ENCODE measurements at places on chromosomes 2 and 18. TPM values are rescaled to one million over a fixed set of nuclear protein-coding genes. Genes with fewer than 3 reads are reported as not detected.

- peaks cover 5% of the 10 kb centered on the region for H3K4me1 ChIP-seq
- DNase-seq = no peak
- no peaks in the 10 kb centered on the region for H3K27me3 ChIP-seq
- no peak overlapping the region for H3K4me3 ChIP-seq
Measured at GRCh38 chr2:213011505-213011904, 139.9 kb downstream of the IKZF2 start.

DNA sequence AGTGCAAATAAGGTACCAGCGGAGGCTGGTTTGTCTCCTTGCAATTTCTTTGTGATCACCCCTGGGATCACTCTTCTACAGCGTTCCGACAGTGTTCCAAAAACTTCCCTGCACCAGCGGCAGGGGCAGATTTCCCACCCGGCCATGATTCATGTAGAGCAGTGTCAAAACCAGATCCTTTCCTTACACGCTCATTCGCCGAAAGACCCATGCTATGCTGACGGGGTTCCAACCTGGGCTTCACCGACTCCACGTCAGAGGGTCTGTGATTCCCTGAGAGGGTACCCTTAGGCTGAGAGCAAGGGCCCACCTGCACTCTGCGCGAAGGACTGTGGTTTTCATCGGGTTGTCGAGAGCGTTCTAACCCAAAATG is 423 bp upstream of the TTC27 start:
- H3K4me1 ChIP-seq = peaks cover 34% of the 10 kb centered on the region
- H3K36me3 ChIP-seq = peaks cover 29% of the 10 kb centered on the region
- H3K4me3 ChIP-seq = peak overlapping the region; percentile 84
- DNase-seq = no peak

GRCh38 chr2:235268535-235268934 is 225.3 kb upstream of the AGAP1 start:
- no peak overlapping the region for H3K4me3 ChIP-seq
- no peak overlapping the region for H3K27ac ChIP-seq
- no peak for DNase-seq
- peaks cover 5% of the 10 kb centered on the region for H3K4me1 ChIP-seq
- no peaks in the 10 kb centered on the region for H3K27me3 ChIP-seq
- H3K36me3 ChIP-seq = no peaks in the 10 kb centered on the region

DNA sequence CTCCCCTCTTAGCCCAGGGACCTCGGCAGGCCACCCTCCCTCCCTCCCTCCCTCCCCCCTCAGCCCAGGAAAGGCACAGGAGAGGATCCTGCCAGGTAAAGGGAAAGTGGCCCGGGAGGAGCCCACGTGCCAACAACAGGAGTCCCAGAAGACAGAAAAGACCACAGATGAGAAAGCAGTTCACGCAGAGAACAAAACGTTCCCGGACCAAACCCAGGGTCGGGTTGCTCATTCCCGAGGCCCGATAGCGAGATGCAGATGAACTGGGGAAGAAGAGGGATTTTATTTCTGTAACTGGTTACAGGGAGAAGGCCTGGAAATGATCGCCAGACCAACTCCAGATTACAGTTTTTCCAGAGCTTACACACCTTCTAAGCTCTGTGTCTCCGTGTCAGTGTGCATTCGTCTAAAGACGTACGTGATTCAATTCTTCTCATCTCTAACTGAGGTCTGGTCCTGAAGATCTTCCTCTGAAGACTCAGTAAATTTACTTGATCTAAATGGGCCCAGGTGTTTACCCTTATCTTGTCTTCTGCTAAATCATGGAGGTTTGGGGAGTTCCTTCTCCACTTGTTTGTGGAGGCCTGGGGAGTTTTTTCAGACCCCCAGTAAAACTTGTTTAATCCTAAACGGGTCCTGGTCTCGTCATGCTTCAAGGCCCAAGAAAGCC is 807 bp upstream of the NEU4 start:
- no peak overlapping the region for H3K4me3 ChIP-seq
- H3K4me1 ChIP-seq = peaks cover 18% of the 10 kb centered on the region
- peaks cover 6% of the 10 kb centered on the region for H3K27me3 ChIP-seq
- no peak for DNase-seq
- no peaks in the 10 kb centered on the region for H3K36me3 ChIP-seq

CXCR4 gene
- 28.6 TPM for total RNA-seq

IL37 gene
- total RNA-seq = not detected

LRATD1 gene
- 53.5 TPM for total RNA-seq

THSD7B gene
- 0.97 TPM for total RNA-seq

PSTPIP2 gene
- total RNA-seq = 12.7 TPM

HOXD10 gene
- not detected for total RNA-seq

Measured in esophagus squamous epithelium (tissue), 5 donors.